Inflammatory macrophage (primary cell): ENCODE measurements at places on chromosomes 5 and 9.

- DNase-seq = peak; percentile 95
Measured at GRCh38 chr9:78103971-78104433, 72.4 kb upstream of the GNAQ start.

DNA sequence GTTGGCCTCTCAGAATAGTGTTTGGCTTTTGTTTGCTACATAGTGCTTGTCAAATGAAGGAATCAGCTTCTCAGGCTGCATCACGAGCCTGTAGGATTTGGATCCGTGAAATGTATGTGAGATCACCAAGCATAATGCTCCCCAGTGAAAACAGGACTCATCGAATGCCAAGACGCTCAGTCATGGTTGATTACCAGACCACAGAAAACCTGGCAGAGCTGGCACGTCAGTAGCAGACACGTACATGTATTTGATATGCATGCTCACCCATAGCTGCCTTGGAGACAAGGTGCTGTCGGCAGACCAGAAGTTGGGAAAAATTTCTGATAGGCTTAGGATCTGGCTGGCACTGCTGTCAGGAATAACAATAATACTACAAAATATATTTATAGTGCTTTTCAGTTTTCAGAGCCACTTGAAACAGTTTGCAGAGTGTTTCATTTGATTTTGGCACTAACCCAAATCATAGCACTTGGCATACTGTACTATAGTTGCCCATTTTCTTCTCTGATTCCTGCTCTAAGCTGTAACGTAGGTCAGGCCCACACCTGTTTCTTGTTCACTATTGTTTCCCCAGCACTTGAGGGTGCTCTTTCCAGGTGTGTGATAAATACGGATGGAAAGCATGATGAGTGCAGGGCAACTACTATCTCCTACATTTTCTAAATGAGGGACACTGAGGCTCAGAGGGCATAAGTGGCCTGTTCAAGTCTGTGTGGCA is 226.1 kb downstream of the NR3C1 start:
- DNase-seq = no peak

DNA sequence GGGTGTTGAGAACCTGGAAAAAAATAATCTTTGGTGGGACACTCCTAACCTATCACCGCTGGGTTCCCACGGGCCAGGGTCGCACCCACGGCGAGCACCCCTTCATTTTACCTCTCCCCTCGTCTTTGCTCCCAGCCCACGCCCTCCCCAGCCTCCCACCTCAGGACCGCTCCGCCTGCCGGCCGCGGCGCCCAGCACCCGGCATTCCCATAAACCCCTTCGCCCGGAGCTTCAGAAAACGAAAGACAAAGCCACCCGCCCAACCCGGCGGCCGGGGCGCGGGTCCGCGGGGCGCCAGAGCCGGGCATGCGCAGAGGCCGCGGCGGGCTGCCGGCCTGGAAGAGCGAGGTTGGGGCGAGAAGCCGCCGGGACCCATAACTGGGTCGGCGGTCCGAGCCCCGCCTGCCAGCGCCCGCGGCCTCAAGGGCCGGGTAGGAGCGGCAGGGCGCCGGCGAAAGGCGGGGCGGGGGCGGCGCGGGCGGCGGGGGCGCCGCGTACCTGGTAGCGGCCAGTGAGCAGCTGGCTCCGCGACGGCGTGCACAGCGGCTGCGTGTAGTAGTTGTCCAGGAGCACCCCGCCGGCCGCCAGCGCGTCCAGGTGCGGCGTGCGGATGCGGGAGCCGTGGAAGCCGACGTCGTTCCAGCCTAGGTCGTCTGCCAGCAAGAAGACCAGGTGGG is 533 bp downstream of the ARSB start:
- peak; percentile 59 for DNase-seq

DNA sequence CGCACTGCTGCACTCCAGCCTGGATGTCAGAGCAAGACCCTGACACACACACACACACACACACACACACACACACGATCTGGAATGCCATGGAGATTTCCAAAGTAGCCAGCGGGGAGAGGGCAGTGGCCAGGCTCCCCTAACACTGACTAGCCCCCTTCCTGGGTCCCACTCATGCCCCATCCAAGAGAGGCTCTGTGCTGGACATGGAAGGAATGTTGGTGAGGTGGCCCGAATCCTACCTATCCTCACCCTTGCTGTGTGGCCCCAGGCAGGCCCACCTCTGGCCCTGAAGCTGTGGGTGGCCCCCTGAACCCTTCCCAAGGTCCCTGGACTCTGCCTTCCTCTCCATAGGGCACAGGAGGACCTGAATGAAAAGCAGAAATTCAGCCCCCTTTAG is 7.3 kb downstream of the BRD3 start:
- DNase-seq = no peak

DNA sequence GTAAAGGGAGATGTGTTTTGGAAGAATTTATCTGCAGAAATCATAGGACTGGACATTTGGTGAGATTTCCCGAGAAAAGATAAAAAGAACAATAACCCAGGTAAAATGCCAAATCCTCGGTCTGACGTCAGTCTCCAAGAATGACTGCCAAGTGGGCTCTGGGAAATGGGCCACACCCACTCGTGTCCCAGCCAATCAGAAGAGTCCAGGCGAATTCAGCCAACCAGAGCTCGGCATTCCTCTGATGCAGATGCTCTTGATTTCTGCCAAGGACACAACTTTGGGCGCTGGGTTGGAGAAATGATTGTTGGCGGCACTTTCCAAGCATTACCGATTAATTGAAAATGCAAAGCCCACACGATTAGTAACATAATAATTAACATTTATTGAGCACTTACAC is 73.3 kb downstream of the FGF18 start:
- no peak for DNase-seq

GRCh38 chr5:89930591-89931392 is 478.8 kb downstream of the CETN3 start:
- no peak for DNase-seq

DNA sequence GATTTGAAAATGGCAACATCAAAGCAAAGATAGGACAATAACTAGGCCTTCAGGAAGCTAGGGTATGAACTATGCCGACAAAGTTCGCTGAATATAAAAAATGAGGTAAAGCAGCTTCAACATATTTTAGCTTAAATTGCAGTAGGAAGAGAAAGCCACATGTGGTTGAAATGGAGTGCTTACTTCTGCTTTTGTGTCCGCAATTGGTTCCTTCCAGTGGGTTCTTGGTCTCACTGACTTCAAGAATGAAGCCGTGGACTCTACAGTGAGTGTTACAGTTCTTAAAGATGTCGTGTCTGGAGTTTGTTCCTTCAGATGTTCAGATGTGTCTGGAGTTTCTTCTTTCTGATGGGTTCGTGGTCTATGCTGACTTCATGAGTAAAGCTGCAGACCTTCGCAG is 95.2 kb downstream of the APTX start:
- DNase-seq = peak; percentile 68

DNA sequence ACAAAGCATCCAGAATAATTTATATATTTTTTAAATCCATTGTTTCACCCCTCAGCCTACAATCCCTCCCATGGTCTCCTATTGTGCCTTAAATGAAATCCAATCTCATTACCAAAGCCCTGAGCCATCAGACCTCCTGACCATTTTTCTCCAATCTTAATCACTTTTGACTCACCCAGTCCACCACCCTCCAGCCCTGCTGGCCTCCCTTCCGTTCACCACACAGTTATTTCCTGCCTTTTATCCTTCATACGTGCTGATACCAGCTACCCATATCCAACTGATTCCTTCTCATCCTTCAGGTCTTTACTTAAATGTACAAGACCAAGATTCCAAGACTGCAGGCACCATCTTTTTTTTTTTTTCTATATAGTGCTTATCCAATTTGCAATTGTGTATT is 1026.7 kb upstream of the DMAC1 start:
- DNase-seq = no peak

DNA sequence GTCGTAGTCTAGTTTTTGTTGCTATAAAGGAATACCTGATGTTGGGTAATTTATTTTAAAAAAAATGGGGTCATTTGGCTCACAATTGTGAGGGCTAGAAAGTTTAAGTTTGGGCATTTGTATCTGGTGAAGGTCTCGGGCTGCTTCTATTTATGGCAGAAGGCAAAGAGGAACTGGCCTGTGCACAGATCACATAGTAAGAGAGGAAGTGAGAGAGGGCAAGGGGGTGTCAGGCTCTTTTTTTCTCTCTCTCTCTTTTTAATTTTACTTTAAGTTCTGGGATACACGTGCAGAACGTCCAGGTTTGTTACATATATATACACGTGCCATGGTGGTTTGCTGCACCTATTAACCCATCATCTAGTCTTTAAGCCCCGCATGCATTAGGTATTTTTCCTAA is 453.3 kb downstream of the DIRAS2 start:
- DNase-seq = peak; percentile 68

DNA sequence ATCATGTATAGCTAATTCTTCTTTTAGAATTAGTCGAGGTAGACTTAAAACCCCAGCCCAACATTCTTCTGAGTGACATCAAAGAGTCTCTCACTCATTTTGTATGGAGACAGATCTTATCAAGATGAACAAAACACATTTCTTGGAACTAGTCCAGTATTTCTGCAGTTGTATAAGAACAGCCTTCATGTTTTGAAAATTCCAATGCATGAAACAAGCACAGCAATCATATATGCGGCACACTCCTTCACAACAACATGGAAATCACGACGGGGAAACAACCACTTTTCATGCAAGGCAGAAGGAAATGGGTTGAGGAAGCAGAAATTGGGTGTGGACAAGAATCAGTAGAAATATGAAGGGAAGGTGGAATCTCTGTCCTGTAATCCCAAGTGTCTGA is 113.8 kb downstream of the PLK2 start:
- no peak for DNase-seq

GRCh38 chr5:138230981-138231589 is 18.0 kb upstream of the CDC23 start:
- DNase-seq = no peak

DNA sequence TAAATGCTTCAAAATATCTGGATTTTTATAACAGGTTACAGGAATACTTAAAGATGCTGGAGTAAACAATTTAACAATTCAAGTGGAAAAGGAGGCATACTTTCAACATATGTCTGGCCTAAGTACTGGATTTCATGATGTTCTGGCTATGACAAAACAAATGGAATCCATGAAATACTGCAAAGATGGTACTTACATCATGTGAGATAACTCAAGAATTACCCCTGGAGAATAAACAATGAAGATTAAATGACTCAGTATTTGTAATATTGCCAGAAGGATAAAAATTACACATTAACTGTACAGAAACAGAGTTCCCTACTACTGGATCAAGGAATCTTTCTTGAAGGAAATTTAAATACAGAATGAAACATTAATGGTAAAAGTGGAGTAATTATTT is 35.6 kb downstream of the SLC30A5 start:
- no peak for DNase-seq

DNA sequence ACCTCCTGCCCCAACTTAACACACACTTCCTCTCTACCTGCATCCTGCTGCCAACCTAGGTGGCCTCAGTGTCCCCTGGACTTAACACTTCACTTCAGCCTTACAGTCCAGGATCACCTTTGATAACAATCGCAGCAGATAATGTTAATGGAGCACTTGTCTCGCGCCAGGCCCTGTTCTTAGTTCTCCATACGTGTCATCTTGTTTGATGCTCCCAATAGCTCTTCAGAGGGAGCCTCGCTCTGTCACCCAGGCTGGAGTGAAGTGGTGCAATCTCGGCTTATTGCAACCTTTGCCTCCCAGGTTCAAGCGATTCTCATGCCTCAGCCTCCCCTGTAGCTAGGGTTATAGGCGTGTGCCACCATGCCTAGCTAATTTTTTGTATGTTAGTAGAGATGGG is 62.7 kb upstream of the SHB start:
- no peak for DNase-seq

DNA sequence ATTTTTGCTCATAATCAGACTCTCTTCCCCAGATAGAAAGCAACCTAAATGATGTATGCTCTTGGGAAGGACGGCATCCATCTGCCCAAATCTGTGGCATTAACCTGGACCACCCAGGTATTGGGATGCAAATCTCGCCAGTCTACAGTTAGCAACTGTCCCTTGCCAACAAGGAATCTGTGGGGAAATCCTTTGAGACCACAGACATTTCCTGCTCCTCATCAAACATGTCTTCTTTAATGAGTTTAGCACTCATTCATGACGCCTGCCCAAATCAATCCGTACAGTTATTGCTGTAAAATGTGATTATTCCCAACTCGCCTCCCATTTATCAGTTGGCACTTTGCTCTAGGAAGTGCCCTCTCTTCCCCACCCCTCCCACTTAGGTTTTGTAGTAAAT is 7.8 kb downstream of the ROR2 start:
- no peak for DNase-seq

GRCh38 chr5:168307022-168307421 is 15.6 kb downstream of the WWC1 start:
- no peak for DNase-seq

- no peak for DNase-seq
Measured at GRCh38 chr5:82820188-82820587, 257.0 kb downstream of the TMEM167A start.

DNA sequence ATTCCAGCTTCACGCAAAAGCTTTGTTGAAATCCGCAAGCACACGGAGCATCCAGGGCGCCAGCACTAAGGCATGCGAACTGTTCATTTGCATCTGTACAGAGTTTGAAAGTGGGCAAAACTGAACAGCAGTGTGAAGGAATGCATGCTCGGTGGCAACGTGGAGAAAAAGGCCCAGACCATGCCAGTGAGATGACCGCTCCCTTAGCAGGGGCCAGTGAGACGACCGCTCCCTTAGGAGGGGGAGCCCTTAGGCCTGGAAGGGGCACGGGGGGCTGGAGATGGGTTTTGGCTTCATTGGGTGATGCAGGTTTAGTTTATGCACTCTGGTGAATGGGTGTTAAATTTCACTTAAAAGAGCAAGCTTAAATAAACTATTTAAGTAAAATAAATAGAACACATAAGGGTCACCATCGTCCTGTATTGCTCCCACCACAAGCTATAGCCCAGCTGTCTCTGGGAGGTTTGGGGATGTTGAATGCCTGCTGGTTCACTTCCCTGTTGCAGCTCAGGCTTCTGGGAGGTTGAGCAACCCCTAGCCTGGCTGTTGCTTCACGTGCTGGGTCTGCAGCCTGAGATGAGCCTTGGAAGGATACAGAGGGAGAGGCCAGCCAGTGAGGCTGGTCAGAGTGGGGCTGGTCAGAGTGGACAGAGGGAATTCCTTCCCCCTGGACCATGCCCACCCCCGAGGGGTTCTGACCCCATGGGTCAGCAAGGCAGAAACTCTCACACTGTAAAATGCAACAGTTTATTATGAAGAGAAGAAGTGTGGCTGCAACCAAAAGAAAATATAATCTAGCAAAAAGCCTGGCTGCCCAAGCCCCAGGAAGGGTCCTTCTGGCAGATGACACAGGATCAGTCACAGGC is 4.6 kb upstream of the FCN1 start:
- peak; percentile 91 for DNase-seq

DNA sequence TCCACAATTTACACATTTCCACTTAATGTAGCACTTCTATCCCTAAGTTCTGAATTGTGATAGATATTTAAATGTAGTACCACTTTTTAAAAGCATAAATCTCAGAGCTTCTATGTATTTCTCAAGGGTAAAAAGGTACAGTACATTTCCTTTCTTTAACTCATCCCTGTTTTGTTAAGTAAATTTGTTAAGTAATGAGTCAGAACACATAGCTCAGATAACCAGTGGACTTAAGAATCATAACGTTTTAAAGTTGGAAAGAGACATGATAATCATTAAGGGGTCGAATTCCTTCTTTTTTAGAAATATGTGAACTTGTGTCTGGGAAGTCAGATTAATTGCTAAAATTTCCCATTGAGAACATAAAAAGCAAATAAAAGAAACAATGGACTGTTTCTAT is 810.2 kb upstream of the NUDT12 start:
- DNase-seq = no peak
